ENCODE measurements at places on chromosomes 3 and 15.

- no peak for DNase-seq
These were observed 31.9 kb upstream of the SPTSSB start for GRCh38 chr3:161403251-161403650.

DNA sequence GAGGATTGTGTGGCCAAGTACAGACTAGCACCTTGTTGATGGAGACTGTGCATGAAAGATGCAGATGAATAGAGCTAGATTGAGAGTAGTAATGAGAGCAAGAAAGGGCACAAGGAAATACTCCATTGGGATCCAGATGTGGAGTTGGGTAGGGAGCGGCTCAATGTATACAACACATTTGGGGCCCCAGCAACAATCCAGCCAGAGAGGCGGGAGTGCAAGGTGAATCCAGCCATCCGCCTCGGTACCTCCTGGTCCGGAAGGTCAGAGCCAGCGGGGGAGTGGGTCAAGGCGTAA is 9.0 kb downstream of the ISL2 start:
- DNase-seq, result no peak

DNA sequence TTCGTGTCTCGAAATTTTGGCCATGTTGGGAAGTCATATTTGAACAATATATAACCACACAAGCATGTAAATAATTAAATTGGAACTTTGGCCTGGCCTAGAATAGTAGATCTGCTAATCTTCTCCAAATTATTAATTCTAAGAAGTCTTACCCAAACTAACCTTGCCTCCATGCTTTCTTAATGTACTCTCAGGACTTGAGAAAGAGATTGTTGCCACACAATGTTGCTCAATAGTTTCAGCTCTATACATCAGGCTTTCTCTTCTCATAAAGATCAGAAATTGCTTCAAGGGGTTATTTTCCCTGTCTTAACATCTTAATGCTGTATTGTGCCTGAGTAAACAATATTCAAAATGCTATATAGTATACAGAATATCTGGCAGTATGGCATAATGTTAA is 202.7 kb upstream of the LRIG1 start:
- DNase-seq, result no peak

GRCh38 chr3:45677033-45677446 is 12.2 kb upstream of the SACM1L start:
- DNase-seq, result peak; percentile 20

DNA sequence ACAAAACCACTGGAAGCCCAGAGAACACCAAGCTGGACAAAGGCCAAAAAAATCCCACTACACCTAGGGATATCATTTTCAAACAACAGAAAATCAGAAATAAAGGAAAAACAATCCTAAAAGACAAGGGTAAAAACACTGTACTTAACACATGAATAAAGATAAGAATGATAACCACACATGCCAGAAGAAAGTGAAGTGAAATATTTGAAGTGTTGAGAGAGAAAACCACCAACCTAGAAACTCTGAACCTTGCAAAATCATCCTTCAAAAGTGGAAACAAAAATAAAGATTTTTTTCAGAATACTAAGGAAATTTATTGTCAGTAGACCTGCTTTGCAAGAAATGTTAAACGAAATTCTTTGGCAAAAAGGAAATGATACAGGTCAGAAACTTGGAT is 45.1 kb downstream of the KPNA1 start:
- DNase-seq, result no peak

DNA sequence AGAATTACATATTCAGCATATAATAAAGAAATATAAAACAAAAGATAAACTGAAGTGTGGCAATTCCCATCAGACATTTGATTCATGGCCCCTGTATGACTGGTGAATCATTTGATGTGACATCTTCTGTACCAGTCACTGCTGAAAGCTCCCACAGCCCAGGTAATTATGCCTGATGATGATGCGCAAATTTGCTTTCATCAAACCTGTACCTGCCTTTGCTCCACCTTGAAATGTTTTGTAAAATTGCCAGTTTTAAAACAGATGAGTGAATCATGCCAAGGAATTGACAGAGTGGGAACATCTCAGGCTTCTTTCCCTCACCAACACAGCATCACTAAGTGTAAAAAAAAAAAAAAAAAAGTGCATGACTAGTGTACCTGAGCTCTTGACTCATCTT is 66.5 kb upstream of the EIF1B start:
- no peak for DNase-seq

- DNase-seq, result no peak
These were observed 24.0 kb downstream of the RASGRF1 start for GRCh38 chr15:79066391-79067071.

DNA sequence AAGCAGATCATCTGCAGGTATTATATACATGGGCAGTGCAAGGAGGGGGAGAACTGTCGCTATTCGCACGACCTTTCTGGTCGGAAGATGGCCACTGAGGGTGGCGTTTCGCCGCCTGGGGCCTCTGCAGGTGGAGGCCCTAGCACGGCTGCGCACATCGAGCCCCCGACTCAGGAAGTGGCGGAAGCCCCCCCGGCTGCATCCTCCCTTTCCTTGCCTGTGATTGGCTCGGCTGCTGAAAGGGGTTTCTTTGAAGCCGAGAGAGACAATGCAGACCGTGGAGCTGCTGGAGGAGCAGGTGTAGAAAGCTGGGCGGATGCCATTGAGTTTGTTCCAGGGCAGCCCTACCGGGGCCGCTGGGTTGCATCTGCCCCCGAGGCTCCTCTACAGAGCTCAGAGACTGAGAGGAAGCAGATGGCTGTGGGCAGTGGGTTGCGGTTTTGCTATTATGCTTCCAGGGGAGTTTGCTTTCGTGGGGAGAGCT is 639 bp downstream of the MKRN3 start:
- DNase-seq, result peak; percentile 1

GRCh38 chr15:98562331-98562937 is 85.9 kb upstream of the IGF1R start:
- no peak for DNase-seq

- DNase-seq, result no peak
These were observed 79.5 kb downstream of the IQSEC1 start for GRCh38 chr3:12993517-12994356.

- DNase-seq, result no peak
These were observed 39.4 kb upstream of the LMOD3 start for GRCh38 chr3:69161587-69162307.

- no peak for DNase-seq
These were observed 7.5 kb downstream of the CMSS1 start for GRCh38 chr3:99825004-99825640.

- peak; percentile 2 for DNase-seq
These were observed 150.5 kb downstream of the CFAP20DC start for GRCh38 chr3:58899159-58899952.

DNA sequence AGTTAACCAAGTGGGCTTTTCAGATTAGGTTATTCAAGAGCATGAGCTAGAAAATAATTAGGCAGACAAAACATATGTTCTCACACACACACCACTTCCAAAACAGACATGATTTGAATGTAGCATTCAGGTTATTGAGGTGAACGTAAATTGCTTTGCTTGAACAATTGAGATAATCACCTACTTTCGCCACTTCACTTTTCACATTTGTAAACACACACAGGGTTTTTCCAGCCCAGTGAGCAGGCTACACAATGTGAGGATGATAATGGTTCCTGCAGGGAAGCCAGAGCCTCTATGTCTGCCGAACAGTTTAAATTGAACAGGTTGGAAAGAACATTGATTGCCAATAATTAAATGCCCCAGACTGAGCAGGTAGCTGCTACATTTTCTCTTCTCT is 560.8 kb downstream of the OCA2 start:
- DNase-seq, result no peak

- DNase-seq, result no peak
These were observed 90.7 kb upstream of the ICE2 start for GRCh38 chr15:60569596-60569995.

DNA sequence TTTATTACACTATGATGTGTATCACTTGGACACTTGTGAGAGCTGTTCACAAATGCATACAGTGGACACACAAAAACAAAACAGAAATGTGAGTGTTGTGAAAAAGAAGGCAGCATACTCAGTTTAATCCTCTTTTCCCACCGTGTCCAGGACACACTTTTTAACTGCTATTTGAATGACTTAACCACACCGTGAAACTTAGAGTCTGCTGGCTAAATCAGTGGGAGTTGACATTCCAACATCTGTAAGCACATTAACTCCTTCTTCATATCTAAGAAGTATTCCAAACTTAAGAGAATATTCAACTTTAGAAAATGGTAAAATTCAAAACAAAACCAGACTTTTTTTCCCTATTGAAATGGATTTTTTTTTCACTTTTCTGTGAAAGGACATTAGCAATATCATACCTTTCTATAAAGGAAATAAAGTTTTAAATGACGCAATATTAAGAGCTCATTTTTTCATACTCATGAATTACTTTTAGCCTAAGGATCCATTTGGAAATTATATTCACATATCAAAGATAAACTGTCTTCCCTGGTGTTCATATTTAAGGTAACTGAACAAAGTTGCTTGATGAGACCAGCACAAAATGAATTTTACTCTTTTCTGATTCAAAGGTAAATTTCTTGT is 316.6 kb downstream of the RBMS3 start:
- DNase-seq, result no peak
